ENCODE measurements at places on chromosomes 7 and 10. TPM values are rescaled to one million over a fixed set of nuclear protein-coding genes. Genes with fewer than 3 reads are reported as not detected.

Gene DPP6
- 1.5 TPM for total RNA-seq

Gene RASSF4
- total RNA-seq: 20.0 TPM

Gene CLDN4
- 1,043 TPM for total RNA-seq

Gene AGMO
- total RNA-seq: 3.0 TPM

Gene CDK6
- 33.1 TPM for total RNA-seq

Gene EBF3
- 0.23 TPM for total RNA-seq

Gene OR2A12
- not detected for total RNA-seq

Gene ASZ1
- total RNA-seq: not detected

Gene ACSL5
- total RNA-seq: 258 TPM

Gene ANKRD1
- total RNA-seq: 0.23 TPM

Gene CLRN3
- 176 TPM for total RNA-seq

Gene POMZP3
- total RNA-seq: 10.9 TPM

Gene VAX1
- not detected for total RNA-seq

Gene BUB3
- 68.4 TPM for total RNA-seq

Gene CRYGN
- 0.51 TPM for total RNA-seq

Gene SCIN
- 77.1 TPM for total RNA-seq

Gene PPA1
- 100 TPM for total RNA-seq

Gene TACR2
- total RNA-seq: 6.3 TPM

Gene CDK1
- 6.6 TPM for total RNA-seq

Gene ASIC3
- 1.2 TPM for total RNA-seq

Gene CPA2
- total RNA-seq: 2.1 TPM

Gene FAM13C
- 4.2 TPM for total RNA-seq

Gene ABCC2
- total RNA-seq: 0.69 TPM

Gene ABCF2
- total RNA-seq: 27.0 TPM

Gene ASAH2
- 4.4 TPM for total RNA-seq

Gene GPR85
- 0.12 TPM for total RNA-seq

Gene HABP2
- total RNA-seq: not detected

Gene CHAT
- 0.61 TPM for total RNA-seq

Gene SMARCD3
- 44.3 TPM for total RNA-seq

Gene PSMG3
- total RNA-seq: 22.6 TPM

Gene TAS2R3
- 3.0 TPM for total RNA-seq

Gene MYH16
- total RNA-seq: not detected

Gene PIK3CG
- 3.1 TPM for total RNA-seq

Gene HTR7
- 0.46 TPM for total RNA-seq

Gene CPXM2
- total RNA-seq: 3.1 TPM

Gene GIMAP5
- total RNA-seq: 10.3 TPM

Gene RBM20
- total RNA-seq: 2.0 TPM

Gene GDF10
- 3.2 TPM for total RNA-seq

Gene CPED1
- 67.7 TPM for total RNA-seq

Gene TMEM196
- total RNA-seq: 0.13 TPM

Gene HOXA10
- 56.9 TPM for total RNA-seq

Gene ASB15
- not detected for total RNA-seq

Gene VPS37D
- total RNA-seq: not detected

Gene IGFBP3
- 41.5 TPM for total RNA-seq

Gene OR9A2
- not detected for total RNA-seq

Gene INSYN2A
- not detected for total RNA-seq

Gene AMZ1
- total RNA-seq: not detected

Gene DENND2A
- total RNA-seq: 17.7 TPM

Gene FBXO24
- total RNA-seq: 1.1 TPM

Gene IL6
- 2.2 TPM for total RNA-seq

Measured in mucosa of descending colon (tissue), 3 donors.